ENCODE measurements at places on chromosomes 5 and 9. TPM values are rescaled to one million over a fixed set of nuclear protein-coding genes. Genes with fewer than 3 reads are reported as not detected.

ZNF366 gene
- polyA plus RNA-seq: not detected

NRARP gene
- polyA plus RNA-seq: 1.3 TPM

GSN gene
- polyA plus RNA-seq: 33.7 TPM

FOXI1 gene
- not detected for polyA plus RNA-seq

NAIF1 gene
- polyA plus RNA-seq: 7.5 TPM

DNA sequence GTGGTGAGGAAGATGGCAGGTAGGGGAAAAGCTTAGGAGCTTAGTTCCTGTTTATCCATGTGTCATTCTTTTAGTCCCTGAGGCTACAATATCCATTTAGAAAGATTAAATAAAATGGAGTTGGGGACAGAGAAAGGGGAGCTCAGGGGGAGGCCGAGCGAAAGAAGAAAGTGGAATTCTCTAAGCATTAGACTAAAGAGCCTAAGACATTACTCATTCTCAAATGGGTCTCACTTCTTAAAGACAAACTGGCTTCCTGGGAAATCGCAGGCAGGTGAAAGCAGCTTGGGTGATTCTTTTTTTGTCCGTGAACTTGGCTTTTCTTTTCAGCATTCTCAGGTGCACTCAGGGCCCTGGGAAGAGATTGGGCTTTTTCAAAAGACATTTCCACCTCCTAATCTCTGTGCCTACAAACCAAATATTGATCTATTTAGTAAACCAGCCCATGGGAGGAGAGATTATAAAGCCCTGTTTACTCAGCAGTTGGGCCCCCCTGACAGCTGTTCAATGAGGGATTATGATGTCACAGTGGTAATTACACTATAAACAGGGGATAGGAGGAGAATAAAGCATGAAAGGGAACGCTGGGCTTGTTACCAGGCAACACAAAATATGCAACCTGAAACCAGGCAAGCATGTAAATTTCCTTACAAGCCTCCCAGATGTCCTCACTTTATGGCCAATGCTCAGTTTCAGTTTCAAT lies 584.0 kb downstream of the ACTL7B start:
- peak; percentile 10 for DNase-seq

DNA sequence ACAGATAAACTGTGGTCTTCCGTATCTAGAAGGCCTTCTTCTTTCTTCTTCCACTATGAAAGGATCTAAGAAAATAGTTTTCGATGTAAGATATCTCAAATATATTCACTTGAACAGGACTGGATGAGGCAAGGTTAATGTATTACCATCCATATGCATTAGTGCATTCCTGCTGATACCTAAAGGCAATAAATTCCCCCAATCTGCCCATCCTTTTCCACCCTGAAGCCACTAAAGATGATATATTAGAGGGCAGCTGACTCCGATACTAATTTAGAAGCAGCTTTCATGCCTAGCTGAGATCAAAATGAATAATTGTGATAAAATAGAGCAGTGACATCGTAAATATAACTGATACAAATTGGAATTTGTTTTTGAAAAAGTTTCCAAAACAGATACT lies 63.3 kb downstream of the DEPDC1B start:
- DNase-seq: no peak

GRCh38 chr9:3299872-3300271 lies 225.9 kb downstream of the RFX3 start:
- DNase-seq: no peak

GRCh38 chr9:125881042-125881441 lies 133.9 kb downstream of the PBX3 start:
- DNase-seq: no peak

GRCh38 chr5:56588636-56589480 lies 226.5 kb upstream of the MAP3K1 start:
- DNase-seq: no peak

DNA sequence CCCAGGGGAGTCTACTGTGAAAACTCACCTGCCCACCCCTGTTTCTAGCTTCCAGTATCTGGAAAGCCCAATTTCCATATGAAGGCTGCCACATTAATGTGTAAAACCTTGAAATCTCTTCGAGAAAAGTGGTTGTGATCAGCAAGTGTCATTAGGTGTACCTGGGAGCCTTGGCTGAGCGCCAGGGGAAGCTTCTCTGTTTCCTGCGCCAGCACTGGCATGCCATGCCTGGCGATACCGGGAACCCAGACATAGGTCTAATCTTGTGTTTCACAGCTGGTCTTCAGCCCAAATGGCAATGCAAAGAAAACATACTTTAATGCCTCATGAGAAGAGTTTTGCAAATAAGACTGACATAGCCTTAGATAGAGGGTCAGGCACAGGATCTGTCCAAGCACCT lies 101.6 kb downstream of the TENT4A start:
- no peak for DNase-seq

GRCh38 chr9:124355039-124355940 lies 60.0 kb downstream of the PSMB7 start:
- no peak for DNase-seq

GRCh38 chr9:97632985-97633858 lies at the start of the genes NCBP1 and TSTD2:
NCBP1 (plus strand) TSS chr9:97633821; CDS start chr9:97633882, 61 bp downstream.
TSTD2 (minus strand) TSS chr9:97633368; CDS start chr9:97627562, 5,806 bp downstream.
- DNase-seq: peak; percentile 98

GRCh38 chr5:25181249-25181648 lies 536.5 kb upstream of the CDH10 start:
- no peak for DNase-seq

GRCh38 chr5:68139611-68140441 lies 75.7 kb upstream of the PIK3R1 start:
- no peak for DNase-seq

DNA sequence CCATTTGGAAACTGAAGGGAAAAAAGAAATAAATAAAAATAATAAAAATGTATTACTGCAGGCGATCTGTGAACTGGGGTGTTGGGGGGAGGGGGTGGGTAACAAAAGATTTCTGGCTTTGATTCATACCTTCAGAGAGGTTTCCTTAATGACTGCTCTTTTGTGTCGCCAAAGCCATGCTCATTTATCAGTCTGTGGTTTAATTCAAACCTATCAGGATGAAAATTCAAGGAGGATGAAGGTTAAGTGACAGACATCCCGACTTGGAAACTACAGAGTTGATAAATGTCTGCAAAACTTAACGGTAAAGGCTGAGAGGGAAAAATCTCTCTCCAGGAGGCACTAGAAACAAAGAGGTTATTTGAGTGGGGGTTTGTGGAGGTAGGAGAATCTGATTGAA lies 278.2 kb downstream of the PSAT1 start:
- no peak for DNase-seq

GRCh38 chr9:22031655-22032411 lies 22.7 kb upstream of the CDKN2B start:
- no peak for DNase-seq

GRCh38 chr5:144103611-144104485 lies 66.6 kb downstream of the YIPF5 start:
- DNase-seq: no peak

GRCh38 chr5:32542216-32543059 lies 42.9 kb upstream of the SUB1 start:
- no peak for DNase-seq

- peak; percentile 19 for DNase-seq
Observed at GRCh38 chr5:149759986-149760853, 30.1 kb downstream of the PPARGC1B start.

DNA sequence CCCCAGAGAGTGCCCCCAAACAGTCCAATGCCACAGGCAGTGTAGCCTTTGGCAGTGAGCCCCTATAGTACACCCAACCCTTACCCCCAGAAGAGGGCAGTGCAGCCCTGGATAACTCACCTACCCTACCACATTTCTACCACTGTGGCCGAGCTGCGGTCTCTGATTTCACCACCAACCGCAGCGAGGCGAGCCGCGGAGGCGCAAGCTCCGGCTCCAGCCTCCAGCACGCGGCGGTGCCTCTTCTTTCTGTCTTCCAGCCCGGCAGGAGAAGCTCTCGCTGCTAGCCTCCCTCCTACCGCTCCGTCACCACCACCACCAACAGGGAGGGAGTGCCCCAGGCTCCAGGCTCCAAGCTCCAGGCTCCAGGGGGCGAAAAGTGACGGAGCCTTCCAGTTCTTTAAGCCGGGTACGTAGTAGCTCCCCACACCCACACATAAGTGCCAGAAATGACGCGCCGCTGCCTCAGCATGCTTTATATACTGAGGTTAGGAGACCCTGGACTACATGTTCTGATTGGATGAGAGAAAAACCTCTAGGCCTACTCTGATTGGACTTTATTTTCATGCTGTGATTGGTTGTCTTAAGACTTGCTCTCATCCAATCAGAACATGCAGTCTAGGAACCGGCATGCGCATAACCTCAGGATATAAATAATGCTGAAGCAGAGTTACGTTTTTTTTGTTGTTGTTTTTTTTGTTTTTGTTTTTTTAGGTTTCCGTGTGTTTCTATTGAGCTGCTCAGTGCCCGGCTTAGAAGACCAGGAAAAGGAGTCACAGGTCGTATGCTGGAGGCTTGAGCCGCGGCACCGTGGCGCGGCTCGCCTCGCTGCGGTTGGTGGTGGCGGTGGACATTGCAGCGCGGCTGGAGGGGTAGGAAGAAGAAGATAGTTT lies at the start of gene PCAT7:
PCAT7 (plus strand) TSS at position 645 of the 893 bp plus-strand sequence.
- peak; percentile 64 for DNase-seq

GRCh38 chr5:154858972-154859871 lies 795 bp downstream of the CNOT8 start:
- no peak for DNase-seq

DNA sequence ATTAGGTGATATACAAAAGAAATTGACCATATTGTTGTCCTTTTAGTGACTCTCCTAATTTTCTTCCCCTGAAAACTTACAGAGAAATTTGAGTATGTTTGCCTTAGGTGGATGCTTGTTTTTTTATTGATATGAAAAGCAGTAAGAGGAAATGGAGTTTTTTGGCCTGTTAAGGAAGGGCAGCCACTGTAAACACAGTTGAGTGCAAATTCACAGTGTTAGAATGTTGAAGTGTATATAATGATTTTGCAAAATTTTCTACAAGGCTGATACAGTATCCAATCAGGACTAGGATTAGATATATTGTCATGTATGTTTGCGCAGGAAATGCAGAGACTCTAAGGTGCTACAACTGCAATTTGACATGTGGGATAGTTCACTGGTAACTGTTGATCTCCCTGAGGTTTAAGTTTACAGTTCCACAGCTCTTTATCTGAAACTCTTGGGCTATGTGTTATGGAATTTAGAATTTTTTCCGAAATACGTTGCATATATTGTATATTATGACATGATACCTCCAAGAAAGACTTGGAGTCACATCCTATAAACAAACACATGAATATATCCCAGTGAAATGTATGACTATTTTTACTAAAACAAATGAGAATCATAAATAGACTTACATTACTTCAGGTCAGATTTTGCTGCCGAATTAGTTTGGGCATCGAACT lies 62.5 kb downstream of the FXN start:
- no peak for DNase-seq

DNA sequence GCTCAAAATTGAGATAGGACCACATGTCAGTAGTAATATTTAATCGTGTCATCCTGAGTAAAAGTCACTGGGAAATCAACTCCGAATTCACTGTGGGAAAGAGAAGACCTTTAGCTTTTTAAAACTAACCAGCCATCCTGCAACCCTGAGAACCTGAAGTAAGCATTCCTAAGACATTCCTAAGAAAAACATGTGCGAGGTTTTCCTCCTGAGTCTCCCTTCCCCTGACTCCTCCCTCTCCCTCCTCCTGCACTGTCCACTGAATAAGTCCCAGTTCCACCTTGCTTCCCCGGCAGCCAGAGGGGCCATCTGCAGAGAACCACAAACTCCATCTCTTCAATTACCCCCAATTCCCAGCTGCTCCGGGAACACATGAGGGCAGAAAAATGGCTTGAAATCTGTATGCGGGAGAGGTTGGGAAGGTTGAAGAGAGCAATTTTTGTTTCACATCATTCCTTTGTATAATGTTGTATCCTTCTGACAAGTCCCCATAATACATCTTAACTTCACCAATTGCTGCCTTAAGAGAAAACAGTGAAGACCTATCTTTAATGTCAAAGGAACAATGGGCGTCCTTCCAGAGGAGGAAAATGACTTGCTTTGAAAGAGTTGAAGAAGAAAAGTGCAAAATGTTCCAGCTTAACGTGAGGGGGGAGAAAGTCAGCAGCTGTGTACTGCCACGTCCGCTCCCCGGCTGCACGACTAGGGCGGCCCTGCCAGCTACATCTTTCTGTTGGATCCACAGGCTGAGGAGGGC lies 186.3 kb downstream of the ZNF462 start:
- no peak for DNase-seq

DNA sequence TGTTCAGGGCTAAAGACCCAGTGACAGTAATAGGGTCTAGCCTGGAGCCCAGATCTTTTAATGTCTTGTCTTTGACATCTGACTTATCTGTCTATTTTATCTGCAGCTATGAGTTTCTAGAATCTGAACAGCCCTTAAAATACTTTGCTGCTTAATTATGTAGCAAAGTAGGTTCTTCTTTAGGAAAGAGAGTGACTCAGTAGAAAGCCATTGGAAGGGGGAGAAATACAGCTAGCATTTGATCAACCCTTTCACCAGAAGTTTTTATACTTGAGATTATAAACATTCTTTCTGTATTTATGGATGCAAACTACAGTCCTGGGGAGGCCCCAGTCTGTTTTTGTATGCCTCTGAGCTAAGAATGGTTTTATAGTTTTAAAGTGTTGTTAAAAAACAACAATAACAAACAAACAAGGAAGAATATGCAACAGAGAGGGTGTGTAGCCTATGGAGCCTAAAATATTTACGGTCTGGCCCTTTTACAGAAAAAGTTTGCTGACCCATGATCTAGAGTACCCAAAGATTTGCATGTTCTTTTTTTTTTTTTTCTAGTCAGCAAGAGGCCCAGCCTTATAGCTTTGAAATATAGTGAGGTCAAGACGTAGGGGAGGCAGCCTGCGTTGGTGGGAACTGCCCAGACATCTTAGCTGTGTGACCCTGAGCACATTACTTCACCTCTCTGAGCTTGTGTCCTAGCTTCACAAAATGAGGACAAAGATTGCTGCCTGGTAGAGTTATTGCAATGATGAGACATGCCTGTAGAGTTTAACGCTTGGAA lies 9.7 kb downstream of the GSN start:
- no peak for DNase-seq

- DNase-seq: no peak
Observed at GRCh38 chr9:93278144-93278543, 94.2 kb downstream of the WNK2 start.

- peak; percentile 24 for DNase-seq
Observed at GRCh38 chr5:54742417-54742891, 224.9 kb downstream of the SNX18 start.

DNA sequence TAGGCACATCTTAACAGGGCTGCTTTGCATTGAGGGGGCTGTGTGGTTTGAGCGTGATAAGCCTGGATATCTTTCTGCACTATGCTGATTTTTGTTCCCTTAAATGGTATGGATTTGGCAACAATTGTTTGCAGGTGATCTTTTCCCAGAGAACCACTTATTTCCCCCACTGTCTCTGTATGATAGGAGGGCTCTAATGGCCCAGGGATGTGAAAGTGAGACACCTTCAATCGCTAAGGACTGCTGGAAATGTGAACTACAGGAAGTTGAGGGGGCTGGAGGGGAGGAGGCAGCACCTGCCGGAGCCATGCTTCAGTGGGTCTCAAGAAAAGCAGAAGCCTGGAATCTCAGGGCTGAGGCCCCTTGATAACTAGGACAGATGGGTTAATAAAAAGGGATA lies 29.4 kb downstream of the SYK start:
- no peak for DNase-seq

All from A549 (cell line).